Right lung (tissue), 10 donors: ENCODE measurements at places on chromosomes 13 and 19. TPM values are rescaled to one million over a fixed set of nuclear protein-coding genes. Genes with fewer than 3 reads are reported as not detected.

Gene CD209
- polyA plus RNA-seq: 3.2 TPM

Gene KCNJ14
- 0.70 TPM for polyA plus RNA-seq

Gene PRR22
- 2.0 TPM for polyA plus RNA-seq

Gene SPTBN4
- polyA plus RNA-seq: 1.3 TPM

DNA sequence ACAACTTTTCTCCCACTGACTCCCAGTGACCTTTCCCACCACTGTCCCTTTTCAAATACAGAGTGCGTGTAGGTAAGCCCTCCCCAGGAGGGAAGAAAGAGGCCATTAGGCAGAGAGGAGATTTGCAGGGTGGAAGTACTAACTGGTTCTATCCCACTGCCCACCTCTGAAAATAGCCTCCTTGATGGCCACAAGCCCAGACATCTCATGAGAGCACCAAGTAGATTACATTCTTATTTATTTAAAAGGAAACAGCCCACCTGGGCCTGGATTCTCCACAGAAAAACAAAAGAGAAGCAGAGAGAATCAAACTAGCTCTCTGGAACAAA lies 445.3 kb downstream of the FOXO1 start:
- no peak for DNase-seq

DNA sequence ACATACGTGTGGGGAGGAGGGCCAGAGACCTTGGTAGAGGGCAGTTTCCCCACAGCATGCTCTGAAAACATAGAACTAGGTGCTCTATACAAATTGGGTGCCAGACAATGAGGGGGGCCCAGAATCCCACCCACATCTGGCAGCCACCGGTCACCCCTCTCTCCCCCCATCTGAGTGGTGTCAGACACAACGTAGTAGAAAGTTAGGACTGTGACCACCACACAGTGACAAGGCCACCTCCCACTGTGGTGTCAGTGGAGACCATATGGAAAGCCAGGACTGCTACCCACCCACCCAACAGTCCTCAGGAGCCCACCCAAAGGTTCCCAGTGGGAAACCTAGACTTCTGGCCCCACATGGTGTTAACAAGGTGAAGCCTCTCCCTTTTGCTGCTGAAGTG lies 2.1 kb upstream of the ATP4B start:
- no peak for DNase-seq

DNA sequence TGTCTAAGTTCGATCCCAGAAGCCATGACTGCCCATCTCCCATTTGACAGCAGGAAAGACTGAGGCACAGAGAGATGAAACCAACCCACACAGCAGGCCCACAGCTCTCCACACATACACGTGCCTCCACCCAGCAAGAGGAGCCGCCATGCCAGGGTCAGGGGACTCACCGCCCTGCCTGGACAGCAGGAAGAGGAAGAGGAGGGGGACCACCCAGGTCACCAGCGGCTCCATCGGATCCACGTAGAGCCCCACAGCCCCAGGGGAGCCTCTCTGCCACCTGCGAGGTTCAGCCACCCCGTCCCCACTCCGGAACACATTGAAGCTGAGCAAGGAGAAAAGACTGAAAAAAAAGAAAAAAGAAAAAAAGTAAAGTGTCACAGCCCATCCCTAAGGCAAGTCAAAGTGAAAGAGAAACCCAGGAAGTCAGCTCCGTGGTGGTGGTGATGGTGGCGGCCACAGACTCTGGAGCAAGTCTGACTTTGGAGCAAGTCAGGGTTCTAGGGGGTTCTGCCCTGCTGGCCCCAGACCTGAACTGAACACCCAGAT lies at the start of gene IL12RB1:
Gene IL12RB1 (minus strand): TSS at position 345 of the 549 bp plus-strand sequence. CDS start 111 bp downstream, at position 234.
- no peak for DNase-seq

GRCh38 chr13:33494596-33495204 lies 209.1 kb upstream of the STARD13 start:
- no peak for DNase-seq
